SK-MEL-5 (cell line): ENCODE measurements at places on chromosomes 2 and 18.
A peak's percentile ranks its signal among the peaks of the same experiment; 100 is the strongest.

DNA sequence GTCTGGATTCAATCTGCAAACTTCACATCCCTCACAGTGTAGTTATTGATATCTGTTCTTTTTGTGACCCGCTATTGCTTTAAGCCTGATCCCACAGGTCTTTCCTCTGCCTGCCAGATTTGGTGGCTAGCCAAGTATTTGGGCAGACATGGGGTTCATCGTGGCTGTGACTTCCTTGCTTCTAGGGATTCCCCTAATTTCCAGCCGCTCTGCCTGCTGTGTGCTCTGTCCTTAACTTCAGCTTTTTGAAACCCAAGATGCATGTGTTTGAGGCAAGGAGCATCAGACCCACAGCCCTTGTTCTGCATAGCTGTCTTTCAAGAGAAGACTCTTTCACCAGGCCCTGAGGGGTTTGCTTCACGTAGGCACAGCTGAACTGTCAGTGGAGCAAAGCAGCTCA, 54.2 kb downstream of the NCAPH start:
- DNase-seq: no peak

DNA sequence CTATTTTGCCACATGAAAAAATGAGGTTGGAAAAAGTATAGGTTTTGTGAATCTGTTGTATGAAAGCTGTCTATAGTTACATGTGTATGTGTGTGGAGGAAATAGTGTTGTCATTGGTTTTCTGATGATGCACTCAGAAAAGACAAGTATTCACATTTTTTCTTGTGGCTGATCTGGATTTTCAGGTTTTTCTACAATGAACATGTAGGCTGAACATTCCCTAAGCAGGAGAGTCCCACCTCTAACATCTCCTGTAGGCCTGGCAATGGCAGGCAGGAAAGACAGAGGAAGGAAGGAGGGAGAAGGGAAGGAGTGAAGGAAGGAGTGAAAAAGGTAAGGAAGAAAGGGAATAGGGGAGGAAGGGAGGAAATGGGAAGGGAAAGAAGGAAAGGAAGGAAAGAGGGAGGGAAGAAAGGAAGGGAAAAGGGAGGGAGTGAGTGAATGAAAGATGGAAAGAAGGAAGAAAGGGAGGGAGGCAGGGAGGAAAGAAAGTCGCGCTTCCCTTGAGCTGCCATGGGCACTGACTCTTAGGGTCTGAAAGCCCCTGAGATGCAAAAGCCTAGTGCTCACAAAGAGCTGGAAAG, 495 bp upstream of the IL36RN start:
- no peak for DNase-seq

GRCh38 chr18:74604774-74605173, 7.1 kb downstream of the ZNF407 start:
- no peak for DNase-seq

GRCh38 chr2:50547521-50547920, 484.4 kb downstream of the NRXN1 start:
- no peak for DNase-seq

- DNase-seq: no peak
Measured at GRCh38 chr18:9333441-9334328, 888 bp upstream of the TWSG1 start.

DNA sequence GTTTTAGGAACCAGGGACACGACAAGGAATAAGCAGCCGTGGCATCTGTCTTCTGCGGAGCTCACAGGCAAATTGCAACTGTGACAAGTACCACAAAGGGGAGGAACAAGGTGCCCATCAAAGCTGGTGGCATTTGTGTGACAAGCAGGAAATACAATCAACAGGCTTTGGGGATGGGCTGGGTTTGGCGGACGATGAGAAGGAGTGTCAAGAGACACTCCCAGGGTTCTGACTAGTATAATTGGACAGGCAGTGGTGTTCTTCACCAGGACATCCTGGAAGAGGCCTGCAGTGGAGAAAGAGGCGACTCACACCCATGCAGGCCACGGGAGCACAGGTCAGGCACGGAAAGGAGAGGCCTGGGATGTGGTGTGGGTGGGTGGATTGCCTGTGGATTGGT, 14.2 kb upstream of the SPATA3 start:
- no peak for DNase-seq

DNA sequence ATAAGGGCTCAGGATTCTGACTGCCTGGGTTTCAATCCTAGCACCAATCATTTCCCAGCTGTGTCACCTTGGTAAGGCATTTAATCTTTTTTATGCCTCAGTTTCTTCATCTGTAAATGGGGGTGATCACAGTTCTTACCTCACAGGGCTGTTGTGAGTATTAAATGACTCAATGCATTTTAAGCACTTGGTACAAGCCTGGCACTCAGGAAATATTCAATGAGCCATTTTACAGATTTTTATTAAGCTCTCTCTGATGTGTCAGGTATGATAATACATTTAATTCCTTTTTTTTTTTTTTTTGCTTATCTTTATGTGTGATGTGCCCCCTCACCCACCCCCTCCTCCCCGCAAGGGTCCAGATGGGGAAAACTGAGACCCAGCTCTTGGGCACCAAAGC, 12.0 kb downstream of the SPEG start:
- DNase-seq: no peak

DNA sequence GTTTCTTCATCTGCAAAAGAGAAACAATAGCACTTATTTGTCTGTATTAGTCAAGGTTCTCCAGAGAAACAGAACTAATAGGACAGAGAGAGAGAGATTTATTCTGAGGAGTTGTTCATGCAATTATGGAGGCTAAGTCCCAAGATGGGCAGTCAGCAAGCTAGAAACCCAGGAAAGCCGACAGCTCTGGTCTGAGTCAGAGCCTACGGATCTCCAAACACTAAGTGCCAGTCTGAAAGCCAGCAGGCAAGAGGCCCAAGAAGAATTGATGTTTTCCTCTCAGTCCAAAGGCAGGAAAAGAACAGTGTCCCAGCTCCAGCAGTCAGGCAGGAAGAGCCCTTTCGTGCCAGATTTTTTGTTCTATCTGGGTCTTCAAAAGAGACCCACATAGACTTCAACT, 36.5 kb upstream of the SLC66A3 start:
- no peak for DNase-seq

DNA sequence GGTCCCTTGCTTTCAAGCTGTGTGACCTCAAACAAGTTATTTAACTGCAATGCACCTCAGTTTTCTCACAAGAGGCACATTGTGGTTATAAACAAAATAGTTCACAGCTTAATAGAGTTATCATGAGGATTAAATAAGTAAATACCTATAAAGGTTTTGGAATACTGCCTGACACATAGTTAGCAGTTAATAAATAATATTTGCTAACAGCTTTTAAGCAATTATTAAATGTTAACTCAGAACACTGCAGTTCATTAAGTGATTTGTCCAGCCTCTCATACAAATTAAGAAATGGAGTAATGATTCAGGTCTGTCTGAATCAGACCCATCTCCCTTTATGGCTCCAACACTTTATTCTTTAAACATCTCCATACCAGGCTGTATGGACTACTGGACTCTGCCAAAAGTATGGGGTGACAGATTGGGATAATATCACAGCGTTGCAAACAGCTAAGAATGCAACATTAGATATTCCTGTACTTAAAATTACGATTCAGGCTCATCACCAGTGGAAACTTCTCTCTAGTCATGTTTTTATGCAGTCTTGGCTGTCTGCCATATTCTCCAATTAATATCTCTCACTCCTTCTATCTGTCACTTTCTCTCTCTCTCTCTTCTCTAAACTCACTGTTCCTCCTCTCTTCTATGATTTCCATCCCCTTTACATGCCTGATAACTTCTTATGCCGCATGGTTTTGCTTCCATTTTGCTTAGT, 370.6 kb upstream of the UBE2E3 start:
- DNase-seq: no peak

- no peak for DNase-seq
Measured at GRCh38 chr2:37215250-37215649, 16.1 kb downstream of the CEBPZ start.

- no peak for DNase-seq
Measured at GRCh38 chr2:26852405-26853306, 4.7 kb downstream of the DPYSL5 start.

- DNase-seq: no peak
Measured at GRCh38 chr2:18346344-18346743, 214.1 kb downstream of the RDH14 start.

DNA sequence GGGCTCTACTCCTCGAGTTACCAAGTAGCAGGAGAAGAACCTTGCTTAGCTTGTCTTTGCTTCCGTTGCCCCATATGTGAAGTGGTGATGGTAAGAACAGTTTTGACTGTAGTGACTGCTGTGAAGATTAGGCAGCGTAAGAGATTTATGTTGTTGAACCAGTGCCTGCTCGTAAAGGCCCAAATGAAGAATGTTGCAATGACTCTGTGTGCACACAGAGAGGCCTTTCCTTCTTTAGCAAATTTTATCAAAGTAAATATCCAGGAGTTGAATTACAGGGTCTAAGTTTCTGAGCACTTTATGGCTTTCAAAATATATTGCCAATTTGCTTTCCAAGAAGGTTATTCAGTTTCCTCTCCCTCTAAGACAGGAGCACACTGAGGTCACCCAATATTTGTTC, 14.5 kb downstream of the NTSR2 start:
- no peak for DNase-seq

- DNase-seq: no peak
Measured at GRCh38 chr2:167132906-167133555, 244.8 kb downstream of the XIRP2 start.

GRCh38 chr2:7976206-7976605, 705.6 kb upstream of the ID2 start:
- DNase-seq: no peak

DNA sequence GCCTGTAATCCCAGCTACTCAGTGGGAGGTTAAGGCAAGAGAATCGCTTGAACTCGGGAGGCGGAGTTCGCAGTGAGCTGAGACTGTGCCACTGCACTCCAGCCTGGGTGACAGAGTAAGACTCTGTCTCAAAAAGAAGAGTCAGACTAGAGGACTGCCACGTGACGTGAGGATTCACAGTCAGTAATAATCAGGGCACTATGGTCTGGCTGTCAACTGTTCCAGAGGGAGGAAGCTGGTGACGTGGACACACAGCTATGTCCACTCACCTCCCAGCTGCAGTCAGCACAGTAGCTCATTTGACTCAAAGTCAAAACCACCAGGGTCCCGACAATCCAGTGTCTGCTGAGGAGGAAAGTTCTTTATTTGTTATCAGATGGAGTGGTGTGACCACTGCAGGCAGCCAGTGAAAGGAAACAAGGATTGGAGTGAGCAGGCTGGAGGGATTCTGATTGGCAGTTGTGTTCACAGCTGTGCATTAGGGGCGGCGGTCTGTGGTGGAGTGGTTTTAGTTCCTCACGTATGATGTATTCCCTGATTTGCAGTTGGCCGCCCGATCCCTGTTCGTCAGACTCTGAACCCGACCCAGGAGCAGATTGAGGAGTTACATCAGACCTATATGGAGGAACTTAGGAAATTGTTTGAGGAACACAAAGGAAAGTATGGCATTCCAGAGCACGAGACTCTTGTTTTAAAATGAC, 37.9 kb downstream of the MOGAT1 start:
- DNase-seq: peak; percentile 100

DNA sequence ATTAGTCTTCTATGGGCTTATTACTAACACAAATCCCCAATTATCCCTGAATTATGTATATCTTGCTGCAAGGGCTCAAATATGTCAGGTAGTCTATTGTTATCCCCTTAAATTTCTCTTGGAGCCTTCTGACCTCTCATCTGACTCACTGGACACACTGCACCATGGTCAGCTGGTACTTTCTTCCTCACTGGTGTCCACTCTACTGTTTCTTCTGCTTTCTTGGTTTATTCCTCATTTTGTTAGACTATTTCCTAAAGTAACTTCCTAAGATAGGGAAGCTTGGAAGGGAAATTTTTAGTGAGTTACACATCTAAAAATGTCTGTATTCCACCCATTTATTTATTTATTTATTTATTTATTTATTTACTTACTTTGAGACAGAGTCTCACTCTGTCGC, 26.5 kb downstream of the WDR35 start:
- DNase-seq: no peak

GRCh38 chr2:165402162-165402561, 67.3 kb upstream of the CSRNP3 start:
- DNase-seq: no peak

GRCh38 chr2:240948905-240949790, 43.0 kb downstream of the CROCC2 start:
- no peak for DNase-seq

- peak; percentile 62 for DNase-seq
Measured at GRCh38 chr2:636641-637405, 40.4 kb downstream of the TMEM18 start.

DNA sequence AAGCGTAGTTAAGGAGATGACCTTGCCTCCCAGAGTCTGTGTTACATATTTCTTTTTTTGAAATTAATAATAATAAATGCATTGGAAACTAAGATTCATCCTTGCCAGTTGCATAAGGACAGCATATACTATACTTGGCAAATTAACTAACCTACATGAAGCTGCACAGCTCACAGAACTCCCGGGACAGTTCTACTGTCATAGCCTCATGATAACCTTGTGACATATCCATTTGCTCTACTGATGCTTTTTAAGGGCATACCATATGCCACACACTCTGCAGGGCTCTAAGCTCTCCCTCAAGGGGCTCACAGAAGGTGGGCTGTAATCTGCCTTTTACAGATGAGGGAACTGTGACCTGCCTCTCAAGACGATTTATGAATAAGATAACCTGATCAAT, 3.8 kb downstream of the ITGB1BP1 start:
- peak; percentile 80 for DNase-seq

DNA sequence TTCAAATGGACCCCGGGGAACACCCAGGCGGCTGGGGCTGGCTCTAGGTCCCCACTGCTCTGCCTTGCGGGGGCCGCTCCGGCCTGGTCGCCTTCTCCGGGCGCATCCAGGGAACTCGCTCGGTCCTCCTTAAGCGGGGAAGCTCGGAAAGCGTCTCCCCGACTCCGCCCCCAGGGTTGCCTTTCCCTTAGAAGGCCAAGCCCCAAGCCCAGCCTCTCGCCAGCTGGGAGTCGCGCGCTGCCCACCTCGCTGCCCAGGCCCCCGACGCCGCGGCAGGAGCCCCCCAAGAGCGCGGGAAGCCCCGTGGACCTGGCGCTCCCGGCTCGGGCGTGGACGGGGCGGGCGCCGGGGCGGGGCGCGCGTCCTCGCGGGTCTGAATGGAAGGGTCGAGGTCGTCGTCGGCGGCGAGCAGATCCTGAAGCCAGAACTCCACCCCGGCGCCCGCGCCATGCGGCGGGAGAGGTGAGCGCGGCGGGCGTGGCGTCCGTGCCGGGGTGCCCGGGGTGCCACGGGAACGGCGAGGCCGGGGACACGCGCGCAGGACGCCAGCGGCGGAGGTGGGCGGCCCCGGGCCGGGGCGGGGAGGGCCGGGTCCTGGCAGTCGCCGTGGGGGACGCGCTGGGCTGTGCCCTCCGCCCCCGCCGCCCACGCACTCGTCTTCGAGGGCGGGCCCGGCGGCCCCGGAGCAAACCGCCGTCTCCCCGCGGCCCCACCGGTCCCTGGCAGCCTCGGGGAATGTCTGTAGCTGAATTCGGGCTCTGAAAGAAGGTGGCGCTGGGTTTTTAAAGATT, at the start of gene BOK:
Gene BOK, plus strand, starts transcription at position 214 of the 791 bp plus-strand sequence. CDS start 739 bp downstream, outside the sequence.
- DNase-seq: peak; percentile 75

GRCh38 chr2:64221935-64222334, 77.7 kb upstream of the PELI1 start:
- no peak for DNase-seq

DNA sequence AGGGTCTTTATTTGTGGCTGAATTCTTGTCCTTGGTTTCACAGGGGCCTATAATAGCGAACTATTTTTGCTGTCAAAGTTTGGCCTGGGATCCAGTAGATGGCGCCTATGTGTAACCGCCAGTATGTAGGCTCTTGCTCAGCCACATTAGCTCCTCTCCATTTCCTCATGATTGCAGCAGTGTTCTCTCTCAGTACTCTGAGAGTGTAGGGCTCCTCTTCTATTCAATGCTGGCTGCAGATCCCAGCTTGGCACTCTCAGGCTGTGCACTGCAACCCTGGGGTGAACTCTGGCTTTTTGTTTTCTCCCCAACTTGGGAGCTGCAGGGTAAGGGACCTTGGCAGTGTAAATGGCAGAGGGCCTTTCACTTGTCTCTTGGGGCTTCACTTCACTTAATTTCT, 344.6 kb upstream of the CHAC2 start:
- DNase-seq: peak; percentile 81
